ENCODE measurements at places on chromosomes 3 and 15.

DNA sequence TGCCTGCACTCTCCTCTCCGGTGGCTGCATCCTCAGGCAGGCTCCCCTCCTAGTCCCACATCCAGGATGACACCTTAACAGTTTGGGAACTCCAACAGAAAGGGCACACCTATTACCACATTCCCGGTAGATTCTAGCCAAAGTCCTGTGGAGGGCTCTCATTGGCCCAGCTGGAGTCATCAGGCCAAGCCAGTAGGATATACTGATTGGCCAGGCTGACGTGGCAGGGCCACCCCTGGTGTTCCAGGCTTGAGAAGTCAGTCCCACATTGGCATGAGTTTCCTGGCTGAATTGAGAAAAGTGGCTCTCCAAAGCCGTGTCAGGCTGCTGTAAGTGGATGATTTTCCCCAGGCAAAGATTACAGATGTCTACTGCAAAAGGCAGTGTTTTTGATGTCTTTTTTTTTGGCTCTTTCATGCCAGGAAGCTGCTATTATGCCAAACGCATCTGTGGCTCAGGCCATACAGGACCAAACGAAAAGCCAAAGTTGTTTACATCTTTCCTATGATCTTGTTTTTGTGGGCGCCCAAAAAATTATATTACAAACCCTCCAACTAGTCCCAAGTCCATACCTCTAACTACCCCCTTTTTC, 6.6 kb upstream of the BLM start:
- no peak for DNase-seq

- DNase-seq = no peak
These were observed 15.2 kb upstream of the PLXND1 start for GRCh38 chr3:129621626-129622225.

DNA sequence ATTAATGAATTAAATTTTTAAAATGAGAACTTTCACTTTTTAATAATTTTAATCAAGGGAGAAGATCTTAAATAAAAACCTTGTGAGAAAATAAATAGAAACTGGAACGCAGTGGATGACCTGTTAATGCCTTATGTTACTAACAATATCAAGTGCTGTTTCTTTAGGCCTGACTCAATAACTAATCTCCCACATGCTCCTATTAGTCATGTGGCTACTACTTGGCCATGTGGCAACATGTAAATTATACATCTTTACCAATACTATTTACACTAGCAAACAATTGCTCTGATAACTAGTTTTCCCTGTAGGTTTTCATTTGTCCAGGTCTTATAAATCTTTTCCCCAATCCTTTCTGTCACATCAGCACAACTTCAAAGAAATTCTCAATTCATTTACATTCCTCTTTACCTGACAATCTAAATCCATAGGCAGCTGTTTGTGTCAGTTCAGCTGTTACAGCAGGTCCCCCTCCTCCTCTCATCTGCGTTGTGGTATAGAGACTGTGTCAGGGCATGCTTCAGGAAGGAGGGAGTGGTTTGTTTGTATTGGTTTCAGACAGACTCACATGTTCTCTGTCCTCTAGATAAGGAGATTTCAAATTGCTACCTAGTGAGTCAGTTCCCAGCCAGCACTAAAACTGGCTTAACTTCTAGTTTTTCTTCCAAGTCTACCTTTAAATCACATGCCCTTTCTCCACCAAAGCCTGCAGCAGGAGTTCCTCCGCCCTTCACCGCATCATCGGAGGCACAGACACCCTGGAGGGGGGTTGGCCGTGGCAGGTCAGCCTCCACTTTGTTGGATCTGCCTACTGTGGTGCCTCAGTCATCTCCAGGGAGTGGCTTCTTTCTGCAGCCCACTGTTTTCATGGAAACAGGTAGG, 11.3 kb upstream of the C3orf52 start:
- DNase-seq = no peak

GRCh38 chr3:63245726-63246241, 32.3 kb upstream of the SYNPR start:
- no peak for DNase-seq

- DNase-seq = no peak
These were observed 79.5 kb upstream of the KLHL25 start for GRCh38 chr15:85874236-85874635.

- no peak for DNase-seq
These were observed 49.0 kb upstream of the MRPL3 start for GRCh38 chr3:131551761-131552160.

GRCh38 chr3:159787794-159788205, 200.8 kb upstream of the IL12A start:
- DNase-seq = no peak

GRCh38 chr3:64190517-64191515, 34.5 kb downstream of the PRICKLE2 start:
- DNase-seq = no peak

- no peak for DNase-seq
These were observed 878 bp upstream of the RAD51 start for GRCh38 chr15:40693904-40694687.

- no peak for DNase-seq
These were observed 158.8 kb downstream of the RORA start for GRCh38 chr15:61070111-61070901.

- no peak for DNase-seq
These were observed 91.2 kb downstream of the DUT start for GRCh38 chr15:48422401-48422800.

- DNase-seq = no peak
These were observed 5.5 kb upstream of the ONECUT1 start for GRCh38 chr15:52795464-52796227.

GRCh38 chr3:178342111-178342510, 194.1 kb upstream of the KCNMB2 start:
- DNase-seq = no peak

DNA sequence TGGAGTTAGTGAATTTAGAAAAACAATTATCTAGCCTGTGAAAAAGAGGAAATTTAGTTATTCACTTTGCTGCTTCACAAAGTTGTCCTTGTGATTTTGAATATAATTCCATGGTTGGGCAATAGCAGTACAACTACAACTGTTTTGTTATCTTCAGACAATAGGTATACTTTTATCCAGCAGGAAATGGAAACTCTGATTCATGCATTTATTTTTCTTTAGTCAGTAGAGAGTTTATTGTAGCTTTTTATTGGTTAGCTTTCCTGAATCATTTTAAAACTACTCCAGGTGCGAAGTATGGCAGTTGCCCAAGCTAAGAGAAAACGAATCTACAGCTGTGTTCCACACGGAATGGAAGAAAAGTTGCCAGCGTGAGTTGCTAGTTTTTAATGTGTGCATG, 80.3 kb downstream of the TM4SF4 start:
- no peak for DNase-seq

DNA sequence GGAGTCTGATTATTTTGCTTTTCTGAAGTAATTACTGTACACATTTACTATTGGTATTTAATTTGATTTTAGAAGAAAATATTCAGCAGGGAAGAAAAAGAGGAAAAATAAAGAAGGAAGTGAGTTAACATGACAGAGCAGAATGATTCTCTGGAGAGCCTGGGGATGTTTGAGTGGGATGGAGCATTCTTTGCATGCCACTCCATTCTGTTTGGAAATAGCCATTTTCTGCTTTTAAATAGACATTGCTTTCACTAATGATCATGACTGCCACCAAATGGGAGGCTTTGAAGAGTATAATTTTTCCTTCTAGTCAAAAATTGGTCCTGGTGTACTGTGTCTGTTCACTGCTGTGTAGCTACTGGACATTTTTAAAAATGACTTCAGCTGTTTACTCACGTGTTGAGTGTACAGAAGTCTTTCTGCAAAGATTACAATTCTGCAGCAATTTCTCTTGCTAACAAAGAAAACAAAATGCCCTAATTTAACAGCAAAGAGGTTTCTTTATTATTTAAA, 196.1 kb downstream of the RYR3 start:
- no peak for DNase-seq
